Suprapubic skin (tissue), 4 donors: ENCODE measurements at places on chromosomes 12 and 14.

DNA sequence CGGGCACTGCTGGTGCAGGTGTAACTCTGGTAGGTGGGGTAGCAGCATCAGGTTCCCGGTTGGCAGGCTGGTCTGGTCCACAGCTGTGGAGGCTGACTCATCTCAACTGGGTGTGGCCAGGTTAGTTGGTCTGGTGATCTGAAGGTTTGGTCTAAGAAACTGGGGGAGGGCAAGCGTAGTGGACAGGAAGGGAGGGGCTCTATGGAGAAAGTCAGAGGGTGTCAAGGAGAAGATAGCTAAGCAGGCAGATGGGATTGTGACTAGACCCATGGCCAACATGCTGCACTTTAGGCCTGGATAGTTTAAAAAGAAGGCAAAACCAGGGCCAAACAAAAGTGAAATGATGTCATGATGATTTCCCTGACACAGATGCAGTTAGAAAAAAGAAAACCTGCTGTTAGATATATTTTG lies 7.9 kb downstream of the TRIM9 start:
- no peak for DNase-seq

DNA sequence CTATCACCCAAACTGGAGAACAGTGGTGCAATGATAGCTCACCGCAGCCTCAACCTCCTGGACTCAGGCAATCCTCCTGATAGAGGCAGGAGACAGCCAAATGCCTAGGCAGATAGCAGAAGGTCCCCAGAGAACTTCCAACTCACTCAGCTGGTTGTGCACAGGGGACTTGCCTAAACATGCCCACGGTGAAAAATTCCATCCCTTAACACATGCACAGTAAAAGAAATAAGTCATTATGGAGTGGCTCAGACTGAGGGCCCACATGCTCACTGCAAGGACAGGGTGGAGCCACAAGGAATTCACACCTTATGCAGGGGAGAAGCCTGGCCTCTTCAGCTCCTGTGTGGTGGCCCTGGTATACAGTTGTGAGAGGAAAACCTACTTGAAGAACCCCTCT lies 525.8 kb upstream of the ATP2B1 start:
- DNase-seq = no peak

DNA sequence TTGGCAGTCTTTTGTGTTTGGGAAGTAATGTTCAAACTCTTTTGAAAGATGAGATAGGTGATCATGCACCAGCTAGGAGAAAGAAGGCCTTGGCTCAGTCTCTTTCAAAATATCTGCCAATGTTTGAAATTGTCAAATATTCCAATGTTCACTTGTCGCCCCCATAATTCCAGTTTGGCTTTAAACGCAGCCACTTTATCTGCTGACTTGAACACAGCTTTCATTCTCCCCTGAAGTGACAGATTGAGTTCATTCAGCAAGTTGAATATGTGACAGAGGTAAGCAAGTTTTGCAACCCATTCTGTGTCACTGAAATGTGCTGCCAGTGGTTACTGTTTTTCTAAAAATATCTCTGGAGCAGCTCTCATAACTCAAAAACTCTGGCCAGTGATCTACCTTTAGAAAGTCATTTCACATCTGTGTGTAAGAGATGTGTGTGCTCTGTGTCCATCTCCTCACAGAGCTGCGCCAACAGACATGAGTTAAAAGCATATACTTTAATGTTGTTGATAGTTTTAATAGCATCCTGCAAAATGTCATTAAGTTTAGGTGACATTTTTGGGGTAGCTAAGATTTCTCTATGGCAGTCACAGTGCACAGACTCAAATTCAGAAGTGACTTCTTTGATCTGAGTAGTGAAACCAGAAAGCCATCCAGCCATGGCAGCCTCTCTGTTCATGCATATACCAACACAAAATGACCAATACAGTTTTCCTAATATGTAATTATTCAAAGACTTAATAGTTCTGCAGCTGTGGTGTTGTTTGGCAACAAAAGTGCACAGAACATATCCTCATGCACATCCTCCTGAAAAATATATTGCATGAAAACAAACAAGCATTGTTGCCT lies 614.3 kb upstream of the MIS18BP1 start:
- no peak for DNase-seq

DNA sequence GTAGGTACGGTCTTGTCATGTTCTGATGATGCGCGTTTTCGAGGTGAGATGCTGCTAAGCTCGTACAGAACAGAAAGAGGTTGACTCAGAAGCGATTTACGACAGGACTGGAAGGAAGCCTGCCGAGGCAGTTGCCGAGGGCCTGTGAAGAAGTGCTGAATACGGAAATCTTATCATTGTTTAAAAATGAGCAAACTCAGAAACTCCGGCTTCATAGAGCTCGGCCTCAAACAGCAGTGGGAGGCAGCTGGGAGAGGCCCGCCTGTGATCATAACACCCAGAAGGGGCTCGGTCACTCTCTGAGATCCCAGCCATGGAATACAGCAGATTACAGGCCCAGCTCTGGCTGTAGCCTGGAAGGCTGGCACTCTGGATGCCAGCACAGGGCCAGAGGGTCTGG lies 87.4 kb downstream of the CPSF2 start:
- DNase-seq = peak; percentile 24

DNA sequence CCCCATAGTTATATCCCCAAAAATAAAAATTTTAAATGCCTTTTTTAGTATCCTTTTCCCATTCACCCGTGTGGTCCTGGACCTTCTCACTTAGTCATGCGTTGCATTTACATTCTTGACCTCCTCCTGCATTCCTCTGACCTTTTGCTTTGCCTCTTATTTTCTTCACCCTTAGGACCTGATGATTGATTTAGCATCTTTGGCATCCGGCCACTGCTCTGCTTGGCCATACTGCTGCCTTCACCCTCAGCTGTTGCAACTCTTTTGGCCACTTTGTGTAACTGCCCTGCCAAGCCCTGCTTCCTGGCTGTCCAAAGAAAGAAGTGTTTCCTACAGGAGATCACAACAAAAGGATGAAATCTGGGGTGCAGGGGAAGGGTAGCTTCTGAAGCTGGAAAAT lies 48.8 kb upstream of the SLC38A4 start:
- no peak for DNase-seq

GRCh38 chr14:94701861-94702370 lies 68.0 kb downstream of the GSC start:
- DNase-seq = no peak

DNA sequence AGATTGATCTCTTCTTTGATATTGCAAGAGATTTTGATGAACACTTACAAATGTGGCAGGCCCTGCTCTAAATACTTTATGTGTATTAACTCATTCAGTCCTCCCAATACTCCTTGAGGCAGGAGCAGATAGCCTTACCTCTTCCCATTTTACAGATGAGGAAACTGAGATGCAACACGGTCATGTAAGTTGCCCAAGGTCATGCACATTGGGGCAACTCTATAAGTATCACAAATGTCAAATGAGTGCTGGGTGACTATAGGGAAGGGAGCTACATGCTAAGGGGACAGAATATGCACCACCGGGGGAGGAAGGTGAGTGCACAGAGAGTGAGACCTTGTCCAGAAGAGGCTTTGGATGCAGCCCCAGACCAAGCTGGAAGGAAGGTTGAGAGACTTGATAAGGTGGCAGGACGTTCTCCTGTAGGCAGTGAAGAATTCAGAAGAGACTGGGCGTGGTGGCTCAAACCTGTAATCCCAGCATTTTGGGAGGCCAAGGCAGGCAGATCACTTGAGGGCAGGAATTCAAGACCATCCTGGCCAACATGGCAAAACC lies 132.3 kb upstream of the PWP1 start:
- no peak for DNase-seq

DNA sequence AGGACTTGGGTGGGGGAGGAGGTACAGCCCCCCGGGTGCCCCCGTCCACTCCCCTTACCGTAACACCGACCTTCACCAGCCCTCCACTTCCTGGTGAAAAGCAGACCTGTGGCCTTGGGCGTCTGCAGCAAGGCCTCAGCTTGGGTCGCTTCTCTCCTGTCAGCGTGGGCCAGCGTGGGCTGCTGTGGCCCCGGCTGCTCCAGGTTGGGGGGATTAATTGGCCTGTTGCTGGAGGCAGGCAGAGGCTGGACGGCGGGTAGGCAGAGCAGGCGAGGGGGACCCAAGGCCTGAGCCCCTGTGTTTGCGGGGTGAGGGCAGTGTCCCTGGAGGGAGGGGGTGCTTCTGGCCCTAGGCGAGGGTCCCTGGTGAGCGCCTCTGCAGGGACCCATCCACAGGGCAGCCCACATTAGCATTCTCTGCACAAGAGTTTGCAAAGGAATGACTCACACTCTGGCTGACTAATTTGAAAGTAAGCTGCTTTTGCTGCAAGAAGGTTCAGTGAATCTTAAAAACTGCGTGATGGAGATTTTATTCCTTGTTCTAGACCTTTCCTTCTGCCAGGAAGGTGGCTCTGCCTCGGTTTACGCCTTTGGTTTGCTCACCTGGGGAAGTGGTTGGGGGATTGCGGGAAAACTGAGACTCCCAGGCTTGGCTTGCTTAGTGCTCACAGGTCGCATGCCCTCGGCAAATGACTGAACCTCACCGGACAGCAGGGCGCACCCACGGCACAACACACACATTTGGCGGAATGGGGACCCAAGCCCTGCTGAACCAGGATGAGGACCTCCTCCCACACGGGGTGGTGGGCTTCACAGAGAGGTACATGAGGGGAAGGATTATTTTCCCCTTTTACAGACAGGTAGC lies 37.9 kb upstream of the DLK1 start:
- no peak for DNase-seq

GRCh38 chr14:53316504-53316903 lies 163.4 kb upstream of the DDHD1 start:
- DNase-seq = no peak
